ENCODE measurements at places on chromosomes 5 and 9.

- no peak for DNase-seq
Measured at GRCh38 chr5:125410537-125411070, 664.2 kb upstream of the ZNF608 start.

- DNase-seq: peak; percentile 73
Measured at GRCh38 chr9:120895951-120896350, 19.0 kb upstream of the PHF19 start.

DNA sequence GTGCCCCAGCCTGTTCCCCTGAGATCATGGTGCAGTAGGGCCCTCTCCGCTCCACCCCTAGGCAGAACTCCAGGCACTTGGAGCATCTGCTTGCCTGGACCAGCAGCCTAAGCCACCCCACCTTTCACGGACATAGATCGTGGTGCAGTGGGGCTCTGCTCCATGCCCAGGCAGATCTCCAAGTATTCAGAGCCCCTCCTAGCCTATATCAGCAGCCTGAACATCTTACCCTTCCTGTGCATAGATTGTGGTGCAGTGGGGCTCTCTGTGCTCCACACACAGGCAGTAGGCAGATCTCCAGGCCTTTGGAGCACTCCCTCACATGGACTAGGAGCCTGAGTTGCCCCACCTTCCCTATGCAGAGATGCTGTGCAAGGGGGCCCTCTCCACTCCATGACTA, 103.0 kb downstream of the GLIS3 start:
- DNase-seq: no peak

- no peak for DNase-seq
Measured at GRCh38 chr5:51488803-51489642, 105.8 kb downstream of the ISL1 start.

DNA sequence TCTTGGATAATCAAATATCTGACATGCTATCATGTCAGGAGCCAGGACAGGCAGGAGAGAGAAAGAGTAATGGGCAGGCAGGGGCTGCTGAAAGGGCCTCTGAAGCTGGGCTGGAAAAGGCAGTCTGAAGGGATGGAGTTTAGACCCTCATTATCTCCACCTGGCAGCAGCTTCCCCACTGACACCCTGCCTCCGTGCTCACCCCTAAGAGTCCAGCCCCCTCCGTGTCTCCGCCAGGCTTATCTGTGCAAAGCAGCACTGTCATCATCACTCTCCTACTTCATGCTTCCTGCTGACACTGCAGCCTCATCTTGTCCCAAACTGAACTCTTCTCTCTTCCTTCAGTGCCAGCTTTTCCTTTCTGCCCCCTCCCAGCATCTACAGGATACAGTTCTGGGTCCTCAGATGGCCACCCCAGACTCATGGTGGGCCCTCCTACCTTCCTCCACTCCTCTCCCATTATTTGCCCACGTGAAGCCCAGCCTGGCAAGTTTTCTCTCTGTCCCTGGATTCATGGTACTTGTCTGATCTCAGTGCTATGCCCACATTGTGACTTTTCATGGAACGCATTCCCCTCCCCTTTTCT, 70.9 kb upstream of the KLF9 start:
- DNase-seq: no peak

DNA sequence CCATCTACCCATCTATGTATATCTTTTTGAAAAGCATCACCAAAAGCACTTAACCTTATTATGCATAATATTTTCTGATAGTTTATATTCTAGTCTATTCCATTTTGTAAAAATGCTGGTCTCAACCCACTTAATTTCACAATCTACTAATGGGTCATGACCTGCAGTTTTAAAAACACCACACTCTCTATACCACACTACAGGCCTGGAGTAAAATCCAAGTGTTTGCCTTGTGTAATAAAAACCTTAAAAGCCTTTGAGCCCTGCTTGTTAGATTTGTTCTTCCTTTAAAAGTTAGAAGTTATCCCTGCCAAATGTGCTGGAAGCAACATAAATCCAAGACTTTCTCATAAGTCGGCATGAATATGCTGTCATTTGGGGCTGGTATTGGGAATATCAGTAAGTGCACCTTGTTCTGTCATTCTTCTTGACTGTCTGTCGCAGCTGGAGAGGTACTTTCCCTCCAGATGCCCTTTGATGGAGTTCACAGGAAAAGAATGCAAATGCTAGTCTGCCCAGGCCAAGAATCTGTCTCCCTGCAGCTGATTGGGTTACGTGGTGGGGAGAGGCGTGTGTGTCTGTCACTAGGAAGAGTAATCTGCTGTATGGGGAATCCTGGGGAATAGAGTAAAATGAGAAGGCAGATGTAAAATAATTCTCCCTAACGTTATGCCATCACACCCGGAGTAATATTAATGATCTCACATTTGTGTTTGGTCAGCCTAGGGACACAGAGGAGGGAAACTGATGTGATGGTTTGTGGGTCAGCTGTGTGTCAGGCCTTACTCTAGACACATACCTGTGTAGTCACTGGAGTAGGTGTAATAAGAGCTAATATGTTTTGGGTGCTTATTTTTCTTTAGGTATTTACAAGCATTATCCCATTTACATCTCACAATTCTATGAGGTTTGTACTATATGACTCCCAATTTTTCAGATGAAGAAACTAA, 79.4 kb downstream of the ZNF366 start:
- no peak for DNase-seq

DNA sequence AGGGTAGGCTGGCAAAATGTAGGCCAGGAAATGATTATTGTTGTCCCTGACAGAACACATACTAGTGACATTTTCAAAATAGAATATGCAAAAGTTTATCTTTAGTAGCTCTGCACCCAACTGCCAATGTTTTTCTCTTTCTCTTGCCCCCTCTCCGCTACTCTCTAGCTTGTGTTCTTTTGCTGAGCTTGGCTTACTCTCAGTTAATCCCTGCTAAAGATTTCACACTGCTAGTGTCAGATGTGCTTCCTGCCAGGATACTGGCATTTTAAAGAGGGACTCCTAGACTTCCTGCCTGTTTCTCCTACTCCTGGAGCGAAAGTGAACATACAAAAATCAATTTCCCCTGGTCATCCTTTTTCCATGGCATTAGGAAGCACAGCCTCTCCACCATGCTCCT, 260.5 kb downstream of the ARRDC3 start:
- DNase-seq: no peak

- DNase-seq: no peak
Measured at GRCh38 chr5:170590566-170590965, 86.7 kb downstream of the KCNIP1 start.

DNA sequence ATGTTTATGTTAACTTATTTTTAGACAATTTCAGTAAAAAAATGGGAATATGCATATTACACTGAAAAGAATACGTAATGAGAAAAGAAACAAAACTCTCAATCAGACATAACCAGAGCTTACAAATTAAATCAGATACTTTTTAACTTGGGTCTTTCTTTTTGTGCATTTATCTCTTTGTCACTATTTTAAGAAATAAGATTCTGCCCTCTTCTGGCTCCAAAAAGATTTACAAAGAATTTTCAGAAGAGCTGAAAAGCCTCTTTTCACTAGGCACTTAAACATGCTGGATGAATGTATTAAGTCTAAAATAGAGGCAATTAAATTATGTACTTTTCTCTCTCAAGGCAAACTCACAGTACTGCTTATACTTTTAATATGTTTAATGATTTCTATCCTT, 55.5 kb downstream of the CEP120 start:
- peak; percentile 9 for DNase-seq

- no peak for DNase-seq
Measured at GRCh38 chr5:125140855-125141254, 394.4 kb upstream of the ZNF608 start.

- DNase-seq: no peak
Measured at GRCh38 chr5:135318037-135318436, 81.0 kb downstream of the MACROH2A1 start.

- DNase-seq: no peak
Measured at GRCh38 chr5:134649163-134649835, 714 bp downstream of the SEC24A start.

DNA sequence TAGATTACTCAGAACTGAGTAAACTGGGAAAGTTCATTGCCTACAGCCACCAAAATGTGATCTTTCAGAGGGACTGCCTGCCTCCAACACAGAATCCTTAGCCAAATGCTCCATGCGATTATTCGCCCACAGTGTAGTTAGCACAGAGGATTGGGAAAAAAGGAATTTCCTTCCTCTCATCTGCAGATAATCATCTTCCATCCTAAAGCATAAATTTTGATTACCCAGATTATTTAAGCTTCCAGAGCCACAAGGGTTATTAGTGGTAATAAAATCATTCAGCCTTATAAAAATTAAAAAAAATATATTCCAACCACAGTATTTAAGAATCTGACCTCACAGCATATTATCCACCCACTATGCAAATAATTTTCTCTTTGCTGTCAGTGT, 285.3 kb upstream of the GRAMD2B start:
- DNase-seq: no peak

GRCh38 chr5:172905346-172906140, 53.7 kb upstream of the RPL26L1 start:
- DNase-seq: no peak

DNA sequence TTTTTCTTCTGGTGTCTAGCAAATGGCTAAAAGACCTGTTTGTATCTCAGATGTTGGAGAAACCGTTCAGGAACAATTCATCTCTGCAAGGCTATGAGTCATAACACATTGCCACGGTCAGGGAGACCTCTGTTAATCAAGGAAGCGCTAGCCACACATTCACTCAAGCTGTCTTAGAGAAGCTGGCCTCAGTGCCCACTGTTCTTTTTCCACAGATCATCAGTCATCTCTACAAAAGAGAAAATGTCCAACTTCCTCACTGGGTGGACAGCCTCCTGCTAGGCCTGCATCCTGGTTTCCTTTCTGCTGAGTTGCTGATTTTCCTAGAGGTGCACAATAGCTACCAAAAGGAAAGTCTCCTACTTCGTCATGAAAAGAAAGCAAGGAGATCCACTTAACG, 360.5 kb downstream of the BNC2 start:
- DNase-seq: no peak

DNA sequence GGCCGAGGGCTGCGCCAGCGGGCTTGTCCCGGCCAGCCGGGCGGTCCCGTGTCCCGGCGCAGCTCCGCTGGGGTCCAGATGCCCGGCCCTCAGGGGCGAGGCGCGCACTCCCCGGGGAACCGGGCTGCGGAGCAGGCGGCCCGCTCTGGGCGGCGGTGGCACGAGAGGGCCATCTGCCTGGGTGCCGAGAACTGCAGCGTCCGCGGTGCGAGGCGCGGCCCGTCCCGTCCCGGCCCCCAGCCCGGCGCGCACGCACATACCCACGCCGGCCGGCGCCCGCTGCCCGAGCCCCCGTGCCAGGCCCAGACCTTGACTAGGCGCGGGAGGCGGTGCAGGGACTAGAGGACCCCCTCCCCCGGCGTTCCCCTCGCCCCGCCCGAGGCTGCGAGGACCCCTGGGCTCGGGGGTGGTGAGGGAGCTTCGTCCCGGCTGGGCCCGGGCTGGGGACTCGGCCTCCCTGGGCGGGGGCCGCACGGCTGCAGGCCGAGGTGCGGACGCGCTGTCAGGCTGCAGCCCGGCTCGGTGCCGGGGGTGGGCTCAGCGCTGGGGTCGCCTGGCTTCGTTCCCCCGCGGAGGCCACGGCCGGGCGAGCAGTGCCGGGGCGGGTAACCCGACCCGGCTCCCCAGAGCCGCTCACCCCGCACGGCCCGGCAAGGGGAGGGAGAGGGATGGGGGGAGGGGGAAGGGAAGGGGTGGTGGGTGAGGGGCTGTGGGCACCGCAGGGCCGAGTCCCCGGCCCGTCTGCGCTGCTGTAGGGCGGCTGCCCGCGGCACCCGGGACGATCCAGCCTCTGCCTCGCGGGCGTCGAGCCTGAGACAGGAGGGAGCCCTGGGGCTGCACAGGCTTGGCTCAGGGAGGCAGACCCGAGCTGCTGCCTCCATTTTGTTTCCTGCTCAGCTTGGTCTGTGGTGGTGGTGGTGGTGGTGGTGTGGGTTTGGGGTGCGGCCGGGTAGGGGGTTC, 1.2 kb upstream of the NSD1 start:
- no peak for DNase-seq

- no peak for DNase-seq
Measured at GRCh38 chr9:24385077-24385476, 160.6 kb downstream of the IZUMO3 start.

DNA sequence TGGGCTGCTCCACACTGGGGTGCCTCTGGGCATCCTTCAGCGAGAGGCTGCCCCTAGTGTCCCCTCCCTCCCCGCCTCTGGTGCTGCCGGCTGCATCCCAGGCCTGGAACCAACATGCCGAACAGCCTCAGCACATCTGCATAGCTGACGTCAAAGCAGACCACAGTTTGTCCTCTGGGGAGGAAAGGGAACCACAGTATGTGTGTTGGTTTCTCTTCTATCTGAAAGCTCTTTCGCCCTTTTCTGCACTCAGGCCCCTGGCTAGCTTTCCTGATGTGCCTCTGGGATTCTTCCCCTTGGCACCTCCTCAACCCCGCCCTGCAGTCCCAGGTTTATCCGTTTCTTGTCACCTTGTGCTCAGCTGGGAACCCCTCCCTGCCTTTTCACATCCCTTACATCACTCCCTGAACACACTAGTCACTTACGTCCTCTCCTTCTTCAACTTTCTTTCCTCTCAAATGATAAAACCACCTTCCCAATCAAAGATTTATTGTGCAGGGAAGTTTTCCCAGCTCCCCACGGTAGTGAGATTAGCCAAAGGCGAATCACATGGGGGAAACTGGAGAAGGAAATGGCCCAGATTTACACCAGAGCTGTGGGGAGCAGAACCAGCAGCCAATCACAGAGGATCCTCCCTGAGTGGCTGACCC, 35.5 kb upstream of the B4GALT1 start:
- no peak for DNase-seq

- DNase-seq: no peak
Measured at GRCh38 chr5:120690621-120691407, 226.7 kb downstream of the PRR16 start.

GRCh38 chr9:32915802-32916201, 85.6 kb downstream of the APTX start:
- DNase-seq: no peak

DNA sequence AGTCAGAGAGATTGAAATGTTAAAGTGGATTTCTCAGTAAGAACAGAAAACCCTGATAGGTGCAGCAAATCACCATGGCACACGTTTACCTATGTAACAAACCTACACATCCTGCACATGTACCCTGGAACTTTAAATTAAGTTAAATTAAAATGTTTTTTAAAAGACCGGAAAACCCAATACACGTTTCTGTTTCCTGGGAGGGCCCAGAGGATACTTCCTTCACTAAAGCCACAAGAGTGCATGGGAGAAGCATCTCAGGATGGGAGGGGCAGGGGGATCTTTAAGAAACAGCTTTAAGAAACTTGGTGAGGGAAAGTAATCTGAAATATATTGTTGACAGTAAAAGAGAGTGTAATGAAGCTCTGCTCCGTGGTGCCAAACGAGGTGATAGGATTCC, 164.7 kb upstream of the PTGER4 start:
- DNase-seq: no peak

DNA sequence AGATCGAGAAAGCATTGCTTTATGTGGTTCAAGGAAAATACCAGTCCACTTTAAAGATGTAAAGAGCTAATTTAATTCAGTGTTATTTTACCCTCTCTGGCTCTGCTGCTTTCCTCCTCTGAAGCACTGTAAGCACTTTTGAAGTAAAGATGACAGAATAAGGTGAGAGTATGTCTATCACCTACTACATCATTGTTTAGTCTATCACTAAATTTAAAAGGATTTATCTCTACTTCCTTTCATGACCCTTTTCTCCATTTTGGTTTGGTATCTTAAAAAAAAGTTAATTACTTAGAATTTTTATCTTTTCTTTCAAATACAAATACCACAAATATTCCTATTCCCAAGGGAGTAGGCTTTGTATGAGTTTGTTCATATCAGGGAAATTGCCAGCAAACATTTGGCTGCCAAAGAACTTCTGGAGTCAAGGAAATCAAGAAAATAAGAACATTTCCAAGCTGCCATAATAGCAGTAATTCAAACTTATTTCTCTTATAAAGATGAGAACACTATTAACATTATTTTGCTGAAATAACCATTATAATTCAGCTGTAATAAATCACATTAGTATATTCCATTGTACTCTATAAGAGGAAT, 77.8 kb downstream of the SLC38A9 start:
- no peak for DNase-seq

All from inflammatory macrophage treated with lipopolysaccharide for 1 hour (primary cell).